SK-MEL-5 (cell line): ENCODE measurements at places on chromosomes 2 and 18. TPM values are rescaled to one million over a fixed set of nuclear protein-coding genes. Genes with fewer than 3 reads are reported as not detected.

The ELMOD3 gene
- total RNA-seq = 13.7 and 13.9 TPM in 2 replicates

The CCT4 gene
- 456 and 499 TPM in 2 replicates for total RNA-seq

The FNDC4 gene
- total RNA-seq = 1.2 and 1.5 TPM in 2 replicates

The MAP3K19 gene
- not detected in 2 replicates for total RNA-seq

- no peak for DNase-seq
Measured at GRCh38 chr2:109120166-109120565, 8.8 kb upstream of the SH3RF3 start.

GRCh38 chr18:49249521-49249920 lies 210.9 kb downstream of the DYM start:
- peak; percentile 48 for DNase-seq

GRCh38 chr2:26461601-26462023 lies 16.3 kb downstream of the OTOF start:
- no peak for DNase-seq

DNA sequence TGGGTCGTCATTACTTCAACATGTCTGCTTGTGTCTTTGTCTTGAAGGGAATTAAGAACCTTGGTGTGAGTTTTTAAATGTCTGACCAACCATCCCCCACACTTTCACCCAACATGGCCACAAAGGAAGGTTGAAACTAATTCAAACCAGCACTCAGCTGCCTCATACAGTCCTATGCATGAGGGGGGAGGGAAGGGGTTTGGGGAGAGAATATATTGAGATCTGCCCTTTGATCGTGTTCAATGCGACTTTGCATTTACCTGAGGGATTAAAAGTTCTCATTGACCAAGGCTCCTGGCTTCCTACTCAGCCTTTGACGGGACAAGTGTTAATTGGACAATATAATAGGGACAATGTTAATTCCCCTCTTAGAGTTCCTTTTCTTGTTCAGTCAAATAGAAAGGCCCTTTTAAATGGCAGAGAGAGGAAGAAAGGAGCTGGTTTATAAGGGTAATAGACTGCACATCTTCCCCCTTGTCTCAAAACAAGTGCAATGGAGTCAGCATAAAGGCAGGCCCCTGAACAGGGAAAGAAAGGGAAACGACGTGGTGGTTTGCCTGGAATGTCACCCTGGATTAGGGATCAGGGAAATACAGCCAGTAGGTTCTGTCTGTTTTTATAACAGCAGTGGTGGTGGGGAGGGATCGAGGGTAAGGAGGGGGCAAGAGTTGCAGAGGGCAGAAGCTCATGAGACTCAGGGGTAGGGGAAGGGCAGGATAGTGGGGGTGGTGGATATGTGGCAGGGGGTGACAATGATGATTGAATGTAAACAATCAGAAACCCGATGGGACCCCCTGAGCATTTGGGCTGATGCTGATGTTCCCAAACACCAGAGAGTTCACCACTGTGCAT lies 198.7 kb downstream of the MYCN start:
- DNase-seq = no peak
